Ureter (tissue), 1 donor: ENCODE measurements at places on chromosomes 1 and 21.

DNA sequence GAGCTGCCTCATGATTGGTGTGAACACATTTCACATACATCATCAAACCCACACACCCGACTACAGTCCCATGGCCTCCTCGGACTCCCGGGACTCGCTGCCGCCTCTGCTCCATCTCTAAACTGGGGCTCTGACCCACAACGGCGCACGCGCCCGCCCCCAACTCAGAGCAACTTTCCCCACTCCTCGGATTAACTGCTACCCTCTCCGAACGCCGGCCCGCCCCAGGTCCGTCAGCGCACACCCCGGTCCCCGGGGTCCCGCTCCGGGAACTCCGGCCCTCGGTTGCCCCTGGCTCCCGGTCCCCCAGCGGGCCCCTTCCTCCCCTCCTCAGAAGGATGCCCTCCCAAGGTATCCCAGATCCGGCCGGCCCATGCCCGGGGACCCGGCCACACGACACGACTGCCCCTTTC lies 740 bp downstream of the DSTYK start:
- no peak for DNase-seq

GRCh38 chr1:244796719-244797406 lies 38.6 kb upstream of the COX20 start:
- DNase-seq: peak; percentile 74

DNA sequence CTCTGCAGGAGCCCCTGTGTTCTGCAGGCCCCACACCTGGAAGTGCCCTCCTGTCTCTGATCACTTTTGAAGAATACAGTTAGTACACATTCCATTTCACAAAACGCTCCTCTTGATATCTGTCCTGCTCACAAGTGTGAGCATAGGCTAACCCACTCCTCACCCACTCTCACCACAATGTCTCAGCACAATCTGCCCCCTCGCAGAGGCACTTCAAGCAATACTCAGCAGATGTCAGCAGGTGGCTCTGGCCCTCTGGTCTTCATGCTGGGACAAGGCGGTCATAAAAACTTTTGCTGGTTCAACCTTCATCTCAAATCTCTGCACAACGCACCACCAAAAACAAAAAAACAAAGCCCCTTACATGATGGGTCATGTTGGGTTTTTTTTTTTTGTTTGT lies 671.2 kb downstream of the MATN1 start:
- DNase-seq: no peak

DNA sequence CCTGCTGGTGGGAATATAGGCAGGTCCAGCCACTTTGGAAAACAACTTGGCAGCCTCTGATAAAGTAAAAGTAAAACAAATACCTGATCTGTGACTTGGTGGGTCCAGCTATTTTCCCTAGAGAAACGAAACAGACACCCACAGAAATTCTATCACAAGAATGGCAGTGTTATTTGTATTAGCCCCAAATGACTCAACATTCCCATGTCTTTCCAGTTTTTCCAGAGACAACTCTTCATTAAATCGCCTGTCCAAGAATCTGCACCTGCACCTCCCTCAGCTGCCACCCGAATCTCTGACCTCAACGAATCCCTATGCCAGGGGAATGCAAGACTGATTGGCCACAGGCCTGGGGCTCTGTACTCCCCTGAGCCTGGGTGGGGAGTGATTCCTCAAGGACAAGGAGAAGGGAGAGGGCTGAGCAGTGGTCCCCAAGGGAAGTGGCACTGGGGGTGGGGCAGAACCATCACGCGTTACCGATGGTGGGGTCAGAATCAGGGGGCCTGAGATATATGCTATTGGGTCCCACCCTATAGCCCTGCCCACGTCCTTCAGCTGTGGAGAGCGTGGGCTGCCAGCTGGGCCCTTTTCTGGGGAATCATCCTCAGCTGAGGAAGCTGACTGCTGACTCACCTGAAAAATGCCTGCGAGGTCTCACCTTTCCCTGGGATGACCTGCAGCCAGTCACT lies 553.0 kb downstream of the PTPRU start:
- no peak for DNase-seq

DNA sequence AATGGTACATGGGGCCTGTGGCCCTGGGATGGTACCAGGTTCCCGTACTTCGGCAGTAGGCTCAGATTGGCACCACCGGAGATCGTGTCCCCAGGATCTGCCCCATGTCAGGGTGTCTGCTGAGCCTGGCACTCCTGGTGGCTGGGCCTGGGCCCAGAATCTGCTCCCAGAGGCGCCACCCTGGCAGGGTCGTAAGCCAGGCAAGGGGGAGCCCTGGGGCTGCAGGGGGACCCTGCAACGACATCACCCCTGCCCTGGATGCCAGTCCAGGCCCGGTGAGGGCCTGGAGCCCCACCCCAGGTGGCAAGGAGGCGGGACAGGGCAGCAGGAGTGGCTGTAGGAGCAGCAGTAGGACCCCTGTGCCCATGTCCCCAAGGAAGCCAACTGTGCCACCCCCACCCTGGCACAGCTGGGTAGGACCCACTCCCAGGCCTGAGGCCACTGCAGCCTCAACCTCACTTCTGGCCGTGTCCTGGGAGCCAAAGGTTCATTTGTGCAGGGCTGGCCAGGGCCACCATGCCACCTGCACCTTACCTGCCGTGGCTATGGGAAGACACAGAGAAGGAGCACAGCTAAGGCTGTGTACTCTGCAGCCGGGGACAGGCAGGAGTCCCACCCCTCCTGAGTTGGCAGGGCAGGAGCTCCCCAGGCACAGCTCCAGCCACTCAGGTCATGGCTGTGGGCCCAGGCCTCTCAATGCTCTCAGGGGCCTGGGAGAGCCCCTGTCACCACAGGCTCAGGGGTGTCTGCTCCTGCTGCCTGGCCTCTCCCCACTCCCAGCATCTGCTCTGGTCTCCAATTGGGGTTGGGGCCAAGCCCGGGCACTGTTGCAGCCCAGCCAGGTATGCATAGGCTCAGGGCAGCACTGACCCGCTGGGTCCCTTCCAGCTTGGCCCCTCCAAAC lies 141.7 kb downstream of the EIF4G3 start:
- no peak for DNase-seq

- DNase-seq: no peak
Measured at GRCh38 chr1:162040657-162041056, 17.0 kb upstream of the OLFML2B start.

DNA sequence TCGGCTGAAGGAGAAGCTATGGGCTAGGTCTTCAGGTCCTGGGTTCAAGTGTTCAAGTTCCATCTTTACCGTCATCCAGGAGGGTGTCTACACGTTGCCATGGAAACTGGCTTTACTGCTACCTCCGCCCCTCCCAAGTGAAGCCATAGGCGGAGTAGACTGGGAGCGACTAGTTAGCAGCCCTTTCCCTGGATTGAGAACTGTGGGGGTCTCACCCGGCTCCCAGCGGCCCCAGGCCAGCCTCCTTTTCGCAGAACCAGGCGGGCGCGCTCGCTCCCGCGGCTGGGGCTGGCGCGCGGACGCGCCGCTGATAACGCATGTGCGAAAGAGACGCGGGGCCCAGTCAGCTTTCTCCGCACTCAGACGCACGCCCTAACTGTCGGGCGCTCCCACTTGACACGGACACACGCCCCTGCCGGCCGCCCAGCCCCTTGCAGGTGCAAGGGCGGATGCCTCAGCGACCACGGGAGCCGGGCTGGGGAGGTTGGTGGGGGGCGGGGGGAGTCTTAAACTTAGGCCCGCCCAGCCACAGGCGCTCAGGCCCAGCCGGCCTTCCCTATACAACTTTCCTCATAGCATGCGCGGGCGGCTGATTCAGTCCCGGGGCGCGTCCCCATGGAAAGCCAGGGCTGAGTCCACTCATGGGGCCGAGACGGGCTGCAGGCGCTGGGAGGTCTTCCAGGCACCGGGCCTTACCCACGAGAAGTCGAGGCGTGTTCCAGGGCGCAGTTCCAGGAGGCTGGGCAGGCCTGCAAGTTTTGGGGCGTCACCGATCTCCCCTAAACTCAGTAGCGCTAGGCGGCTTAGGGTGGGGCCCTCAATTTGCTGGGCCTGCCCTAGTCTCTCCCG lies 7.4 kb downstream of the EFNA4 start:
- no peak for DNase-seq

- no peak for DNase-seq
Measured at GRCh38 chr1:154777154-154777553, 92.9 kb downstream of the KCNN3 start.

DNA sequence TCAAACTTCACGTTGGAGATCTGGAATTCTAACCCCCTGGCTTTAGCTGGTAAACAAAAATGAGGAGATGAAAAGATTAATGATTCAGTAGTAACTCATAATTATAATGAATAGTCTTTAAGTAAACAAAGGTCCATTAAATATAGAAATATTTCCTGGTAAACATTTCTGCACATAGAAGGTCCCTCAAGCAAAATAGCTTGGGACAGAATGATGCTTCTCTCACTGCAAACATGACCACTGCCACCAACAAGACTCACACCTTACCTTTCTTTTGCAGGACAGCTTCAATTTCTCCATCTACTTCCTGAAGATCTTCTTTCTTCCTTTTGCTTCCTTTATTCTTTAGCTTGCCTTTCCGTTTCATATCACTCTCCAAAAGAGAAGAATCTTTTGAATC lies 25.2 kb downstream of the NVL start:
- no peak for DNase-seq

GRCh38 chr1:191699343-191699742 lies 458.9 kb upstream of the RGS18 start:
- DNase-seq: no peak

- no peak for DNase-seq
Measured at GRCh38 chr1:28417441-28417922, 47.9 kb downstream of the PHACTR4 start.

DNA sequence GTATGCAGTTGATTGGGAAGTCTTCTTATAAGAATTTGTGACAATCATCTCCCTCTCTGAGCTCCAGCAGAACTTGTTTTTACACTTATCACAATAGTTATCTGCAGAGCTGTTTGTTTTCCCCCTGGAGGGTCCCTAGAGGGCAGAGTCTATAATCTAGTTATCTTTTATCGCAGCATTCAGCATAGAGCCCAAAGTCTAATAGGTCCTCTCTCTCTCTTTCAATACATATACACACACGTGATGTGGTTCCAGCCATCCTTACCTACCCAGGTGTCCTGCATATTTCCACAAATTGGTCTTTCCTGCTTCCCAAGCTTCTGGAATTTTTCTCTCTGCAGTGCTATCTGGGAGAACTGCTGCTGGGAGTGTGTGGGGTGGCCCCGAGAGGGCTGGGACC lies 229.6 kb upstream of the KIAA0040 start:
- DNase-seq: no peak

- no peak for DNase-seq
Measured at GRCh38 chr1:200306944-200307754, 102.7 kb downstream of the ZNF281 start.

DNA sequence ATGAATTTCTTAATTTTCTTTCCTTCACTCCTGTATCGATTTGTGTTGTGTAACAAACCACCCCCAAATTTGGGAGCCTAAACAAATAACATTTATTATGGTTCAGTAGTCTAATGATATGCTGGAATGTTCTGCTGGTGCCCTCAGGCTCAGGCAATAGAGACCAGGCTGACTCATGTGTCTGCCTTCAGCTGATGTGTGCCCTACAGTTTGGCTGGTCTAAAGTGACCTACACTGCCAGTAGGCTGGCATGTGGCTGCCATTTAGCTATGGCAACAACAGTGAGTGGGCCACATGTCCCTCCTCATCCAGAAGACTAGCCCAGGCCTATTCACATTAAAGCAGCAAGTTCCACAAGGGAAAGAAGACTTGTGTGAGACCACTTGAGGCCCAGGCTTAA lies 115.8 kb downstream of the PTPRC start:
- DNase-seq: no peak

GRCh38 chr1:205263580-205264190 lies 35.9 kb downstream of the TMCC2 start:
- no peak for DNase-seq

GRCh38 chr1:226697929-226698544 lies 41.0 kb downstream of the ITPKB start:
- DNase-seq: no peak

- DNase-seq: peak; percentile 55
Measured at GRCh38 chr21:38798481-38798882, 7.2 kb upstream of the ETS2 start.

GRCh38 chr1:201760516-201760915 lies 68.4 kb upstream of the IPO9 start:
- no peak for DNase-seq

- DNase-seq: no peak
Measured at GRCh38 chr21:33265664-33266049, 510 bp upstream of the IL10RB start.

DNA sequence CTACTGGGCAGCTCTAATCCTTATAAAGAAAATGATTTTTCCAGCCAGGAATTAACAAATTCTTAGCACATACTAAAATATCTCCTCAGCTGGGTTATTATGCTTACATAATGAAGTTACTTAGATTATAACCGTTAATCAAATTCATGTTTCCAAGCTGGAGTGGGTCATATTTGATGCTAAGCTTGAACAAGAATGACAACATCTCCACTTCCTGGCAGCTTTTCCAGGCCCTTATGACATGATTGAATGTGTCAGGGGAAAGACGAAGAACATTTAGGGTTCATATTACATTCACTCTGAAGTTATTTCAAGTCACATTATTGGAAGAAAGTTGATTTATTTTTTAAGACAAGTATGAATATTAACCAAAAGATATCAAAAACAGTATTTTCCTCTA lies 333.7 kb downstream of the PCP4 start:
- no peak for DNase-seq

DNA sequence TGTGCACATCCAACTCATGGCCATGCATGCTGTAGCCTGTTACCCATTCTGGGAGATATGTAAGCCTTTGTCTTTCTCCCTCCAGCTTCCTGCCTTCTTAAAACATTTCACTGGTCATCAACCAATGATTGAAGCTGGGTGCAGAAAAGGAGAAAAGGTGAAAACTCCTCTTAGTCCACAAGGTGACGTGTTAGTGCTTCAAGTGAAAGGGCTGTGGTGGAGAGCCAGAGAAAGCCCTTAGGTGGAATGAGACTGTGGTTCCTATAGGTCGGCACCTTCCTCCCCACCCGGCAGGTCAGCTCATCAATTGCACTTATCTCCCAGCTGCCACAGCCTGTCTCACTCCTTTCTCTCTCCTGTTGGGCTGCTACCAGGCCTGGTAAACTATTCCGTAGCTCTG lies 30.4 kb downstream of the ERG start:
- no peak for DNase-seq

- DNase-seq: peak; percentile 82
Measured at GRCh38 chr1:39933956-39934941, 20.7 kb upstream of the MFSD2A start.

- DNase-seq: peak; percentile 99
Measured at GRCh38 chr1:2586154-2587070, at the start of gene PRXL2B. Gene PRXL2B (plus strand): TSS chr1:2586777. CDS start chr1:2586886, 109 bp downstream.
